ENCODE measurements at places on chromosomes 7 and 10. TPM values are rescaled to one million over a fixed set of nuclear protein-coding genes. Genes with fewer than 3 reads are reported as not detected.
A peak's percentile ranks its signal among the peaks of the same experiment; 100 is the strongest.

DNA sequence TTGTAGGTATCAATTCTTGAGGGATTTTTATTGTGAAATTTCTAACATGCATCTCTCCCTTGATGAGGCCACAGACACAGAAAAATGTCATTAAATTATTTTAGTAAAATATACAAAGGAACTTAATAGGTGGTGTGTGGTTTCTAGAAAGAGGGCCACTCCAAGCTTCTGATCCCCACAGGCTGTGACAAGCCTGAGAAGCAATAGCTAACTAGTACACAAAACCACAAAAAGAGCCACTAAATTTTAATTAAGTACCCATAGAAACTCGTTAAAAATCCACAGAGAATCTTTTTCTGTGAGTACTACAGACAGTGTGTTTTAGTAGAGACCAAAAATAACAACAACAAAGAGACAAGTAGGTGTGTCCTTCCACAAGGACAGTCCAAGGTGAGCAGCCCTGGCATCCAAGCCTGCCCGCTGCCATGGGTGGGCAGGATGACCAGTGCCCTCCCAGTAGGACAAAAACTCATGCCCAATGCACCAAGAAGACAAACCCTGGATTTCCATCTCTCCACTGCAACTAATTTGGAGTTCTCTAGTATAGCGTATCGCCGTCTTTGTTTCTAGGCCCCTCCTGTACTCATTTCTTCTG, 81.0 kb downstream of the RNF216 start:
- no peak for DNase-seq

The ZNF25 gene
- total RNA-seq: 4.6 TPM

The ANK3 gene
- total RNA-seq: 60.5 TPM

GRCh38 chr7:30148426-30148825, 13.6 kb downstream of the MTURN start:
- no peak for DNase-seq

GRCh38 chr7:114885836-114886235, 36.1 kb upstream of the MDFIC start:
- no peak for DNase-seq

DNA sequence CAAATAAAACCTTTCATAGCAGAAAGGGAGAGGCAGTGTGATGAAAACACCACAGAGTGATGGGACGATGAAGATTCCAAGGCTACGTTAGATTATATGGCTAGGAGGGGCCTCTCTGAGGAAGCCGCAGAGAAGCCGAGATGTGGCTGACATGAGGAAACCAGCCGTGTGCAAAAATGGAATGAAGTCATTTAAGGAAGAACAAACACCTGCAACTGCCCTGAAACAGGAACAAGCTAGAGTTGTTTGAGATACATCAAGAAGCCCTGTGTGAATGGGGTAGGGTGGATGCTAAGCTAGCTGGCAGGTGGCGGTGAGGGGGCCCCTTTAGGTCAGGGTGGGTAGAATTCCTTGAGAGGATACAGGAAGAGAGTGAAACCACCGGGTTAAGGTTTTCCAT, 129.5 kb downstream of the KLF6 start:
- DNase-seq: no peak

- no peak for DNase-seq
Observed at GRCh38 chr10:95360122-95360714, 69.4 kb upstream of the PDLIM1 start.

GRCh38 chr7:29588900-29589696, 25.5 kb downstream of the PRR15 start:
- DNase-seq: no peak

The VWDE gene
- 1.5 TPM for total RNA-seq

The CYP2W1 gene
- total RNA-seq: not detected

GRCh38 chr7:141225916-141226618, 152.2 kb downstream of the TMEM178B start:
- no peak for DNase-seq

The OR2A7 gene
- 5.4 TPM for total RNA-seq

DNA sequence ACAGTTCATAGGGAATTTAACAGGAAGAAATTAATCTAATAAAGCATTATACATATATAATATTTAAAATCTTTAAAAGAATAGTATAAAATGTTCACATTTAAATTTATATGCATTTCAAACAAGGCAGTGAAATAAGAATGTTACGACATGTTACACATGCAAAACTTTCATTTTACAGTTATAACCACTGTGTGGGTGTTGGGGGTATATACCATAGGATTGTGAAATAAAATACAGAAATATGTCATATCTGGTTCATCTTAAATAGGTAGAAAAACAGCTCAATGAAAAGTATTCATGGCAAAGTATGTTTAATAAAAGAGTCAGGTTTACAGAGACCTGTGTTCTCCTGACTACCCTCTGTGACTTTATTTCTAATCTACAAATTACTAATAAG, 45.6 kb downstream of the CHCHD3 start:
- DNase-seq: no peak

The ABCB1 gene
- 10.6 TPM for total RNA-seq

GRCh38 chr7:5232874-5233273, 42.8 kb downstream of the WIPI2 start:
- no peak for DNase-seq

The ATOH7 gene
- total RNA-seq: not detected

GRCh38 chr10:30831426-30831825, 200.2 kb downstream of the ZNF438 start:
- no peak for DNase-seq

The VAX1 gene
- total RNA-seq: not detected

GRCh38 chr10:111137587-111137986, 60.8 kb downstream of the ADRA2A start:
- no peak for DNase-seq

GRCh38 chr10:103800789-103801540, 54.4 kb downstream of the SH3PXD2A start:
- peak; percentile 38 for DNase-seq

GRCh38 chr10:133375357-133376115, 2.4 kb upstream of the ECHS1 start:
- DNase-seq: no peak

The MRLN gene
- not detected for total RNA-seq

The GHRHR gene
- not detected for total RNA-seq

The TAS2R60 gene
- total RNA-seq: 0.61 TPM

The RBP3 gene
- total RNA-seq: not detected

GRCh38 chr7:38524786-38525185, 106.4 kb downstream of the AMPH start:
- DNase-seq: no peak

The GRB10 gene
- 5.9 TPM for total RNA-seq

DNA sequence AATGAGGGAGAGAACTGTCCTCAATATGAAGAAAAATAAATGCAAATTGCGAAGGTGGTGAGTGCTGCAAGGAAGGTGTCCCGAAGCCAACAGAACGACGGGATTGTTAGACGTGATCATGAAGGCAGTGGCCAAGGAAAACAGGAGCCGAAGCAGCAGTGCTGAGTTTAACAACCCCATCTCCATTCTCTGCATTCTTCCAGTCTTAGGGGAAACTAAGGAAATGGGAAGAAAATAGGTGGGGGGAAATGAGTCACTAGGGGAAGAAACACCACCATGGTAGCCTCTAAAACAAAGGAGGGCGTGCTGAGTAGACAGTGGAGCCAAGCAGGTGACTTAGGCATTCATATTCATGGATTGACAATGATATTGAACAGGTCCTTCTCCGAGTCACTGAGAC, 192.2 kb upstream of the AKR1E2 start:
- no peak for DNase-seq

- no peak for DNase-seq
Observed at GRCh38 chr10:74330646-74331045, 179.6 kb downstream of the ADK start.

The MMD2 gene
- not detected for total RNA-seq

DNA sequence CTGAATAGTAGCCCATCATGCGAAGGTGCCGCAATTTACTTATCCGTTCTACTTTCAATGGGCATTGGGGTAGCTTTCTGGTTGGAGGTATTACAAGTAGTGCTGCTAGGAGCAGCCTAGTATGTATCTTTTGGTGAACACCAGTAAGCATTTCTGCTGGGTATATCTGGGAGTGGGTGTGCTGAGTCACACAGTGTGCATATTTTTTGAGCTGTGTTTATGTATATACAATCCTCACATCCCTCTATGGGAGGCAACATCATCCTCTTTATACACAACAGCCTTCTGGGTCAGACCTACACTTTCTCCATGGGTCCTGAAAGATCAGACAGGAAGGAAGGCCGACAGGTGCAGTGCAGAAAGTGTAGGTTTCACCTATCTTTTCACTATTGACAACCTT, 36.3 kb downstream of the PYROXD2 start:
- DNase-seq: no peak

The CAMK1D gene
- 28.8 TPM for total RNA-seq

GRCh38 chr10:98815039-98815885, 368.5 kb upstream of the HPS1 start:
- DNase-seq: no peak

The COBL gene
- total RNA-seq: not detected

DNA sequence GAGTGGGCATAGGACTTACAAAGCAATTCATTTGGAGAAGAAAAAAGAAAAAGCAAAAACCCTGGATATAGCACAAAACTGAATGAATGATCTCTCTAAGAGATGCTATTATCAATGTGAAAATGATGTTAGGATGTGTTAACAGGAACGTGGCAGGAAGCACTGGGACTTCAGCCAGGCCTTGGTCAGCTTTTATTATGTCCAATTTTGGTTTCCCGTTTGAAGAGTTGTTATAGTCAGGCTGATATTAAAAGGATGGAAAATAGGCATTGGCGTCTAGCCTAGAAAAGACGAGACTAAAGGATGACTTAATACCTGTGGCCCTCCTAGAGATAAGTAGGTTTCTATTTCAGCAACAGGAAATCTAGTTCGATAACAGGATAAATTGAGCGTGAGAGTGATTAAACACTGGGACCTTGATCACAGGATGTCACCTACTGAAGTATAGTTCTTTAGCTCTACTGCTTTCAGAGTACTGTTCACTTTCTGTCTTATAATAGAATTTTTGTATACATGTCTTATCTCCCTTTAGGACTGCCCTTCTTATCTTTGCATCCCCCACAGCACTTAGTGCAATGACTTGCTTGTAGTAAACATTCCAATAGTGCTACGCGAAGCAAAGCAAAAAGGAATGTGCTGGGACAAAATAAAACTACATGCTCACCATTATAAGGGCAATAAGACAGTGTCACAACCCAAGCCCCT, 99.8 kb upstream of the AGBL3 start:
- no peak for DNase-seq

- no peak for DNase-seq
Observed at GRCh38 chr7:12649348-12649747, 38.1 kb upstream of the ARL4A start.

DNA sequence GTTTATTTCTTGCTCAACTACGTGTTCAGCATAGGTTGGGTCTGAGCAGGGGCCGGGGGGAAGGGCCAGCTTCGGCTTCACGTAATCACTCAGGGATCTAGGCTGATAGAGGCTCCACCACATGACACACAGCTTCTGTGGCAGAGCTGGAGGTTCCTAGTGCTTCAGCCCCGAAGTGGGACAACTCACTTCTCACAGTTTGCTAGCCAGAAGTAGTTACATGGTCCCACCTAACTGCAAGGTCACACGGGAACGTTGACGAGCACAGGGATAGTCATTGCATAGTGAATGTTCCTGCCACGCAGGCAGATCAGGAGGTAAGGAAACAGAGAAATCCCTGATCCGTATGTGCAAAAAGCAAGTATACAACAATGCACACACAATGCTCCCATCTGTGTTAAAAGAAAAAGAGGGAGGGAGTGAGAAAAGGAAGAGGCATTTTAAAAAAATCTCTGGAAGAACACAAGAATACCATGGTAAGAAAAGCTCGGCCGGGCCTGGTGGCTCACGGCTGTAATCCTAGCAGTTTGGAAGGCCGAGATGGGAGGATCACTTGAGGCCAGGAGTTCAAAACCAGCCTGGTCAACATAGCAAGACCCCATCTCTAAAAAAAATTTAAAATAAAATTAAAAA, 16.9 kb downstream of the SMURF1 start:
- no peak for DNase-seq

DNA sequence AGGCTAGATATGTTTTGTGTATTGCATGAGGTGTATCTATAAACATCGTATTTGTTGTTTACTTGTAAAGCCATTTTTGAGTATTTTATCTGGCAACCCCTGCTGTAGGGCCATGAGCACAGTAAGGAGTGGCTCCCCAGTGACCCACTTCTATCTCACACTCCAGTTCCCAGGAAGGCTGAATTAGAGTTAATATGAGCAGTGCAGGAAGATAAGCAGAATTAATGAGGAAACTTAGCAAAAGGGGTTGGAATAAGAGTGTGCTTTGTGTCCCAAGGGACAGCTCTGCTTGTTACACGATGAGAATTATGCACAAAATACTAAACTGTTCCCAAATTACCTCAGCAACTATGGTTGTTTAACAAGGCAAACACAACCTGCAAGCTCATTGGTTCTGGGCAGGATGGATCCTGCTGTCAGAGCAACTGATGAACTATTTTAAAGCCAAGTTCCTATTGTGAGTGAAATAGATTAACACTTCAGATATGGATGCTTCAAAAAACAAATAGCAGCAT, 1005.8 kb downstream of the NRG3 start:
- DNase-seq: no peak

DNA sequence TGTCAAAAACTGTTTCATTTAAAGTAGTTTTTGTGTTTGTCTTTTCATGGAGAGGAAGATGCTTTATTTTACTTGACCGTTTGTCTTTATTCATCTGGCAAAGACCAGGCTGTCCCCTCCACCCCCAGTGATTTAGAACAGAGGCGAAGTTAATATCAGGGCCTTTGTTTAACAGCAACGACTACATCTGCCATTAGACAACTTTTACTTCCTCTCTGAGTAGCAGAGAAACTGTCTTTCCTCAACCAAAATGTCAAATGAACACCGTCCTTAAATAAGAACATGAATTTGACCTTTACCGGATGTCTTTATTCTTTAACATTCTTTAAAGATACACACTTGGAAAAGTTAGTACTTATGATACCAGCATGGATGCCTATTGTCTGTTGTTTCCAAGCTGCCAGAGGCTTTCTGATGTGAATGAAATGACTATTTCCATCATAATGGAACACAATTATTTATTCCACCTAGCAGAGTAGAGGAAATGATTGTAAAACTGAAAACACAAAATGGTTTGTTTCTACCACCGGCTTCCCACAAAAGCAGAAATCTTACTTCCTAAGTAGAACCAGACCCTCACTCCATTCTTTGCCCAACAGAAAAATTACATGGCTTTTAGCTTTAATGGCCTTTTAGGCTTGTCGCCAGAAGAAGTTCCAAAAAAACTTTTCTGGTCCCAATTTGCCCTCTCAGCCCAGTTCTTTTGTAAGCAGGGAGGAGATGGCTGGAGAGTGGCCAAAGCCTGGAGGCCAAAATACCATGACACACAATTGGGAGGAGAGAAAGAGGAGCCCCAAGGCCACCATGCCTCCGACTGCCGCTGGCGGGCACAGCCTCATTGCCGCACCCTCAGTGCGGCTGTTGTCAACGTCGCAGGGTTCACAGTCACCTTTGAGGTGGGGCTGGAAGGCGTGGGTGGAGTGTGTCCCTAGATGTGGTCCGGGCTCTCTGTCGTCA, 168.5 kb downstream of the TEX36 start:
- DNase-seq: peak; percentile 12

Measured in CD4-positive, alpha-beta T cell (primary cell).